Caudate nucleus (tissue), 63 donors: ENCODE measurements at places on chromosomes 5 and 9.

- no peak for DNase-seq
Observed at GRCh38 chr9:106723926-106724325, 139.0 kb upstream of the ZNF462 start.

DNA sequence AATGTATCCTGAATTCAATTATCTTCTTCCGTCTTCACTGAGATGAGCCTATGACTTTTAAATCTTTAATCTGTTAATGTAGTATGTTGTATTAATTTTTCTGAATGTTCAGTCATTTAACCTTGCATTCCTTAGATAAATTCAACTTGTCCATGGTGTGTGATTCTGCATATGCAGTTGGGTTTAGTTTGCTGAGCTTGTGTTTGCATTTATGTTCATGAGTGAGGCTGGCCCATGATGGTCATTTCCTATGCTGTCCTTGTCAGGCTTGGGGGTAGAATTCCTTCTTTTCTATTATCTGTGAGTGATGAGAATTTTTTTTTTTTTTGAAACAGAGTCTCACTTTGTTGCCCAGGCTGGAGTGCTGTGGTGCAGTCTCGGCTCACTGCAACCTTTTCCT lies 131.8 kb upstream of the COL5A1 start:
- no peak for DNase-seq

- DNase-seq = no peak
Observed at GRCh38 chr5:170571875-170572852, 68.3 kb downstream of the KCNIP1 start.

- no peak for DNase-seq
Observed at GRCh38 chr9:133060417-133060841, 1.4 kb upstream of the CEL start.

- DNase-seq = no peak
Observed at GRCh38 chr5:26894719-26895263, 143.6 kb downstream of the CDH9 start.

DNA sequence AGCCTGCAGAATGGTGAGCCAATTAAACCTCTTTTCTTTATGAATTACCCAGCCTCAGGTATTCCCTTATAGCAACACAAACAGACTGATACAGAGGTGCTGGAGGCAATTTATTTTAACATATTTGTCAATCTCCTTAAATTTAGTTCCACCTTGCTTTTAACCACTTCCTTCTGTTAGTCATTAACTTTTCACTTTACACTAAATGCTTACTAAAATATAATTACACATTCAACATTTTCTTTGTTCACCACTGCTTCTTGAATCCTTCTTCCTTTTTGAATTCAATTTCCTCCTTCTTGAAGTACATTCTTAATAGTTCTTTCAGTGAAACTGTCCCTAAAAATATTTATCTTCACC lies 39.4 kb downstream of the LYRM7 start:
- DNase-seq = no peak

GRCh38 chr9:70120834-70121510 lies 77.3 kb downstream of the MAMDC2 start:
- DNase-seq = no peak

GRCh38 chr9:27566118-27566517 lies 7.2 kb downstream of the C9orf72 start:
- no peak for DNase-seq

DNA sequence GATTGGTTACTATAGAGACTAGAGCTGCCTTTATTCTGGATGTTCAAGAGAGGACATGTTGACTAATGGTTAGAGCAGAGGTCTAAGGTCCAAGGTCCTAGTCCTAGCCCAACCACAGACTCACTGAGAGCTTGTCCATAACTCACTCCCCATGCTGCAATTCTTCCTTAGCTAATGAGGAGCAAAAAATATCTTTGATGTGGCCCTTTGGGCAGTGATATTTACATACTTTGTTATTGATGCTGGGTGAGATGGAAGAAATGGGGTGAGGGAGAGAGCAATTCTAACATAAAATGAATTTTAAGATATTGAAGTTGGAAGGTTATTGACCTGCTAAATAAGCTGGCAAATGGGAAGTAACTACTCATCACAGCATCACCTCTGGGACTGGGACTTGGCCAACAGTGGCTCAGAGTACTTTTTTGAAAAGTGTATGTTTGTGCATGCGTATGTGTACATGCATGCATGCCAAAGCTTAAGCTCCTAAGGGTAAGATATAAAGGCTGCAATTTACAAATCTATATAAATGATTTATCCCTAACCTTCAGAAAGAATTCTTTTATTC lies 58.0 kb upstream of the ANKRD55 start:
- DNase-seq = no peak

GRCh38 chr9:126796758-126797157 lies 8.1 kb upstream of the ZBTB43 start:
- no peak for DNase-seq

DNA sequence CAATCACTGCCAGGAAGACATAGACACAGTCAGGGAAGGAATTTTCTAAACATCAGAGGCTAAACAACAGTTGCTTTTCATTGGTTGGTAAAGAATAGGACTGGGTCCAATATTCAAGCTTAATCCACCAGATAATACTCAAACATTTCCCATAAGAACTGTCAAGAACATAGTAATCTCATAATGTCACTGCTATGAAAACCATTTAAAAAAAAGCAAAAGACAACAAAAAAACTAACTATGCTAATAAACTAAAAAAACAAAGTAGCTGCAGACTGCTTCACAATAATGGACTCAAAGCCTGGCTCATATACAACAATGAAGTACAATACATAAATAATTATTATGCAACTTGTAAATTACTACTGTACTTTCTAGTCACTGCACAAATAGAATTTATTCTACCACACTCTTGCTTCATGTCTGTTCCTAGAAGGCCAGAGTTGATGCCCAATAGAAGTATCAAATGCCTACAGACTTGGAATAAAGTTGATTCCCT lies 148.7 kb downstream of the MLLT3 start:
- DNase-seq = no peak

GRCh38 chr9:98576354-98576753 lies 132.4 kb downstream of the GABBR2 start:
- no peak for DNase-seq

GRCh38 chr9:21611891-21612290 lies 129.8 kb upstream of the IFNE start:
- DNase-seq = no peak

DNA sequence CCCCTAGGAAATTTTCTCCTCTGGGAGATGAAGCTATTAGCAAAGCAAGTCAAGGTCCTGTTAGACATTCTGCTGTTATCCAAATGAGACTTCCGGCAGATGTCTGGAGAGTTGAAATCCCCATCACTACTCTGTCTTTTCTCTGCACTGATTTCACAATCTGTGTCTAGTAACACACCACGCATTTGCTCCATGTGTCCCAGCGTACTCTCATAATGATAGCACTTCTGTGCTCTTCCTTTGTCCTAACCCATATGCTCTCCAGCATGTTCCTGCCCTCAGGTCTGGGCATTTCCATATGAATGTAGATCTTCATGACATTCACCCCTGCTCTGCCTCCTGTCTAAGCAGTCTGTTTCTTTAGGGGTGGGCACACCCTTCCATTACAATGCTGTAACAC lies 1949.0 kb upstream of the WWC1 start:
- no peak for DNase-seq

- DNase-seq = no peak
Observed at GRCh38 chr5:149133795-149134777, 7.2 kb upstream of the ABLIM3 start.

GRCh38 chr5:137997726-137998213 lies 35.1 kb downstream of the FAM13B start:
- no peak for DNase-seq

DNA sequence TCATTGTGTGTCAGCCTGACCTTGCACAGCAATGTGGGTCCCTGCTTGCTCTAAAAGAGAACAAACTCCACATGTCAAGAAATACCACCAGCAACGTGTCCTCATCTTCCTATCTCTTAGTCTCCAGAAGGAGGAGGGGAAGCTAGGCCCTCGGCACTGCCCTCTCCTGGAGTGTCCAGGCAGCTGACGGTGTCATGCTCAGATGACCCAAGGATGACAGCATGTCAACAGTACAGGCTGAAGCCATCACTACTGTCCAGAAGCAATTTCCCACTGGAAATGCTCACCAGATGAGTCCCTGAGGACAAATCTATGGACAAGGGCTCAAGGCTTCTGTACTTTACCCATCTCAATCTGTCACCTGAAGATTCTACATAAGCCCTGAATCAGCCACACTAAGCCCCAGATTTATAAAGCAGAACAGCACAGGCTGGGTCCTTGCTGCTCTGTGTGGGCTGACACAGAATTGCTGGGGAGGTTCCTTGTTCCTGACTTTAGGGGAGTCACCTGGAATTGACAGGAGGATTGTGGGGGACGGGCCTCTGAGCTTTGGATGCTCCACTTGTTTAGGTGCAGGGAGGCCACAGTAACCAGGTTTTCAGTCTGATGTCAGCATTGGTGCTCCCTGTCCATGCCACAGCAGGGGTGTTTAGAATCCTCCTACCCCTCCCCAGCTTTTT lies 210.2 kb downstream of the DAB2IP start:
- DNase-seq = peak; percentile 75

GRCh38 chr5:67935908-67936566 lies 279.5 kb upstream of the PIK3R1 start:
- no peak for DNase-seq

DNA sequence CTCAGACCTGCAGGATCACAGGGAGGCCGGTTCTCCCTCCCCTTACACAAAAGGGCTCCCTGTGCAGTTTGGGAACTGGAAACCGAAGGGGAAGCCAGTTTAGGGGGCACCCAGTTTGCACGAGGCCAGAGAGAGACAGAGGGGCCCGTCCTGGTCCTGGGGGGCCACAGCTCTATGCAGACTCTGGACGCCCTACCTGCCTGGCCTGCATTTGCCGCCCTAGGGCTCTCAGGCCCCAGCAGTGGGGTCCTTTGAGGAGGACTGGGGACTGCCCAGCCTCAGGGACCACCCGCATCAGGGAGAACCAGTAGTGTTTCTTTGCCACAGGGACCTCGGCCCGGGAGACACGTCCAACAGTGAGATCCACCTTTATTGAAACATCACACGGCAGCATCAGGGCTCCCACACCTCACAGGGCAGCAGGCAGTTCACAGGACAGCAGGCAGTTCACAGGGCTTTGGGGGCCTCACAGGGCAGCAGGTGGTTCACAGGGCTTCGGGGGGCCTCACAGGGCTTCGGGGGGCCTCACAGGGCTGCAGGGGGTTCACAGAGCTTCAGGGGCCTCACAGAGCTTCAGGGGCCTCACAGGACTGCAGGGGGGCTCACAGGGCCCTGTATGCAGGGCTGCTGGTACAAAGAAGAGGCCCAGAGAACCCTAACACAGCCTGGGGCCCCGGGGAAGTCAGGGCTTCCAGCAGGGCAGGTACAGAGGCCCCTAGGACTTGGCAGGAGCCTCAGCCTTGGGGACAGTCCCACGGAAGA lies 648 bp upstream of the NSMF start:
- DNase-seq = no peak

DNA sequence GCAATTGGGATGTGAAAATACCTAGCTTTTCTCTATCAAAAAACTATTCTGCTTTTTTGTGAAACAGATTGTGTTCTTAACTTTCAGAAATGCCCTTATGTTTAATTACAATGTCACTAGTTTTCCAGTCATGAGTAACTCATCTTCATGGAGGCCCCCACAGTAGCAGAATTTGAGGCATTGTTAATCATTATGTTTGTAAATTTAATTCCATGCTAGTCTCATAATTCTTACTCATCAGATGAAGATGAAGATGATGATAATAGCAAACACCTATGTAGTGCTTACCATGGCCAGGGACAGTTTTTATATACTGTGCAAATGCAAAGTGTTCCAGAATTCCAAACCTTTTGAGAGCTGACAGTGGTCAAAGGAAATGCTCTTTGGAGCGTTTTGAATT lies 27.7 kb upstream of the F2R start:
- no peak for DNase-seq

GRCh38 chr5:45454114-45454513 lies 242.1 kb downstream of the HCN1 start:
- DNase-seq = peak; percentile 2

- DNase-seq = no peak
Observed at GRCh38 chr9:26229324-26230054, 551.2 kb upstream of the TUSC1 start.

DNA sequence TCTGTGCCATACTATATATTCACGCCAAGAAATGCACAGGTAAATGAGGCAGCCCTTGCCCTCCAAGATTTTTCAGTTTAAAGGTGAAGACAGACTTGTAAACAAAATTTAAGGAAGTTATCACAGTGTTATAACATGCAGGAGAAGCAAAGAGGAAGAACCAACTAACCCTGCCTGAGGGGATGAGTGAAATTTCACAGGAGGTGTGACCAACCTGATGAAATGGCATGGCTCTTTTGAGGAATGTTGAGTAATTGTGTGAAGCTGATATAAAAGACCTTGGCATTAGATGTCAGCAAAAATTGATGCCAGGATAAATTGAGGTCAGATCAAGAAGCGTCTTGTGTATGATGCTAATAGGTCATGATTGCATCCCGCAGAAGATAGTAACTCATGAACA lies 86.5 kb downstream of the HCN1 start:
- no peak for DNase-seq

- no peak for DNase-seq
Observed at GRCh38 chr5:53053364-53053763, 56.2 kb downstream of the MOCS2 start.

GRCh38 chr9:92654481-92655301 lies 15.2 kb downstream of the IPPK start:
- DNase-seq = no peak

DNA sequence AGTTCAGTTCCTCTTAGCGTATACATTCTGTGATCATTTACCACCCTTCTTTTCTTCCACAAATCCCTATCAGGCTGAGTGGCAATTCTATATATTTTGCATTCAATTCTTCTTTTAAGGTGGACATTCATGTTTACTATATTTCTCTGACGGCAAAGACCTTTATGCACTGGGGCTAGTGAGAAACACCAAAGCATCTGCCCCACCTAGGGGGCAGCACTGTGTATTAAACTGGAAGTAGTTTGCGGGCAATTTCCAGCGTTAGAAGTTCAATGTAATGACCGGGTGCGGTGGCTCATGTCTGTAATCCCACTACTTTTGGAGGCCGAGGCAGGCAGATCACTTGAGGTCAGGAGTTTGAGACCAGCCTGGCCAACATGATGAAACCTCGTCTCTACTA lies 27.9 kb upstream of the FBXL7 start:
- DNase-seq = no peak

- no peak for DNase-seq
Observed at GRCh38 chr5:143217065-143217803, 186.3 kb downstream of the NR3C1 start.

GRCh38 chr5:172642051-172642409 lies 967 bp downstream of the NEURL1B start:
- DNase-seq = no peak

- no peak for DNase-seq
Observed at GRCh38 chr5:123227216-123227615, 138.2 kb downstream of the PRDM6 start.

GRCh38 chr5:73382401-73382740 lies 66.2 kb downstream of the FOXD1 start:
- no peak for DNase-seq

- DNase-seq = no peak
Observed at GRCh38 chr5:115068239-115069086, 101.2 kb downstream of the TRIM36 start.

- DNase-seq = no peak
Observed at GRCh38 chr9:34326690-34327089, 2.4 kb downstream of the KIF24 start.

GRCh38 chr9:20853866-20854265 lies 169.8 kb downstream of the FOCAD start:
- no peak for DNase-seq
